Cerebellar nuclear complex (tissue), 1 donor: ENCODE measurements at places on chromosomes 7 and 10.

DNA sequence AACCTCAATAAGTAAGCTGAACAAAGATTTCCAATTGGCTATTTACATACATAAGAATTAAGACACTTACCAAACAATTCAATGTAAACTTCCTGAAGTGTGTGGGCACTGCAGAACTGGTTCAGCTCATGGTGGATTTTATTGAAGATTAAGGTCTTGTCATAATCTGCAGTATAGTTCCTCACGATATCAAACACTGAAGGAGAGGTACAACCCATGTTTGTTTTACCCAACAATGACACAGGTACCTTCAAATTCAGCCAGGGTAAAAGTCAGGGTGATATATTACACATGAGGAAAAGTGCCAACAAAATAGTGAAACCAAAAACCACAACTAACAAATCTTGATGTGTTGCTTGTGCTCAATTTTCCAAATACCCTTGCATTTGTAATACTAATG is 10.0 kb downstream of the ERLIN1 start:
- DNase-seq, result no peak

DNA sequence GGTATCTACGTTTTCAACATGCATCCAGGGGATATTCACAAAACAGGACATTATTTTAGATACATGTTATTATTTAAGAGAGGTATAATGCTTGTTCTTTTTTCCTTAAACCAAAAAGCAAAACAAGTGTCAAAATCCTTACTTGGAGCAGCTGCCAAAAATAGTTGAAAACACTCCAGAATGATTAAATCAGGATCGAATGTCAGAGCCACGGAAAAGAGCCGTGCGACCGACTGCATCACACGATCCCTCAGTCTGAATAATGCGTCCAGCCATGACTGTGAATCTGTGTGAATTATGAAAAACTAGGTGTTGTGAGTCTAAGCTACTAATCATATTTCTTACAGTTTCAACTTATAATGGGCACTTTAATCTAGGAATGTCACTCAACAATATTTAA is 126.0 kb downstream of the PARD3 start:
- no peak for DNase-seq

DNA sequence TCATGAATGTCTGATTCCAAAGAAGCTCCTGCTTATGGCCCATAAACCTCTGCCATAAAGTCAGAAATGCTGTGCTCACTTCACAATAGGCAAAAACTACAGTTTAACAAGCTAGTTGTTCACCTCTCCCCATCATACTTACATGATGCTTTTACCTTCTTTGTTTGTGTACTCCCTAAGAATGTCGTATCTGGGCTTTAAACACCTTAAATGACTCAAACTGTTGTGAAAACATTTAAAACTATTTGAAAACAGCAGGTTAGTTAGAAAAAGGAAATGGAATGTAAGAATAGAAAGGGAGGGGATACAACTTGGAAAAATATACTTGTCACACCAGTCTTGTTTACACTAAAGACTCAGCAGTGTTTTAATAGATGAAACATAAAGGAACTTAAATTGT is 128.2 kb upstream of the AGR3 start:
- DNase-seq, result no peak

DNA sequence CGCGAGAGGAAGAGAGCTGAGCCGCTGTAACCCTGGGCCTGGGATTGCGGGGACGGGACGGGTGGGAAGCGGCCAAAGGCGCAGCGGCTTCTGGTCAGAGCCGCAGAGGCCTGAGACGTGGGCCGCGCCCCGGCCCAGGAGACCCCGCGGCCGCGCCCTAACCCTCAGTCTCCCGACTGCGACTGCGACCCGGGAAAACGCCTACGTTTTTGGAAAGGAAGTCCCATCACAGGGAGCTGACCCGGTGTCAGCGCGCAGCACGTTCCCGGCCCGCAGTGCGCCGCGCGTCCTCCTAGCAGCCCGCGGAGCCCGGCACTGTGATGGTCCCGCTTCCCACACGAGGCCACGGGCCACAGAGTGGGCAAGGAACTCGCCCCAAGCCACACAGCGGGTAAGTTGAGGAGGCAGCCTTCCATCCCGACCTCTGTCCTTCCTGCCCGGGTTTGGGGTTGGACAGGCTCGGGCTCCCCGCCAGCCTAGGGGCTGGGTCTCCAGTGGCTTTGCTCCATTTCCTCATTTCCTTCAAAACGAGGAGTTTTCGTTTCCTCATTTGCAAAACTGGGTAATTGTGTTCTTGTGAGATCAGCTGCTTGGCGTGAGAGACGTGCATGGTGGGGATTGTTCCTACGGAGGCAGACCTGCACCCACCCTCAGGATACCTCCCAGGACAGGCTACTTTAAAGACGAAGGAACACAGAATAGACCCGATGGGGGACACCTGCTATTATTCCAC is 1.2 kb downstream of the GPNMB start:
- no peak for DNase-seq

- DNase-seq, result no peak
These were observed 568.8 kb upstream of the FOXK1 start for GRCh38 chr7:4113271-4113670.

DNA sequence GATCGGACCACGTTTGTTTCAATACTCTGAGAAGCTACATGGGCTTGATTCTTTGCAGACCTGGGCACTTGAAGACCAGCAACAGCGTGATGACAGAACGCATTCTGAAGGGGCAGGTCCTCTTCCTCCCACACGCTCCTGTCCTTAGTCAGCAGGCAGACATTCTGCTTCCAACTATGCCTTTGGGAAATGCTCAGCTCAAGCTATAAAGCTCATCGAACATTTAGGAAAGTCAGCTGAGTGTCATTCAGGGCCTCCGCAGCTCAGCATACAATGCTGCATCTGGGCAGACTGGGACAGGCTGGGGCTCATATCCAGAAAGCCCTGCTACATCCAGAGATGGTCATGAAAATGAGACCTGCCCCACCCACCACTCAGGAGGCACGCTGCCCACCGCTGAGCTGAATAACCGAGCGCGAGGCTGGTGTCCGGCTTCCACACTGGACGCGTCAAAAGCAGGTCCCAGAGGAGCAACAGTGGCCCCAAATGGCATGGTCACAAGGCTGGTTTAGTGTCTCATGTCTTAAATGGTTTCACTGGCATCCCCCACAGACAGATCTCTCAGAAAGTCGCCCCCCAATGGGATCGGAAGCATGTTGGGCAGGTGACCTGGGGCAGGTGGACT is 274.0 kb downstream of the DNAJB6 start:
- no peak for DNase-seq

- DNase-seq, result no peak
These were observed 15.0 kb downstream of the NOD1 start for GRCh38 chr7:30463405-30464145.

DNA sequence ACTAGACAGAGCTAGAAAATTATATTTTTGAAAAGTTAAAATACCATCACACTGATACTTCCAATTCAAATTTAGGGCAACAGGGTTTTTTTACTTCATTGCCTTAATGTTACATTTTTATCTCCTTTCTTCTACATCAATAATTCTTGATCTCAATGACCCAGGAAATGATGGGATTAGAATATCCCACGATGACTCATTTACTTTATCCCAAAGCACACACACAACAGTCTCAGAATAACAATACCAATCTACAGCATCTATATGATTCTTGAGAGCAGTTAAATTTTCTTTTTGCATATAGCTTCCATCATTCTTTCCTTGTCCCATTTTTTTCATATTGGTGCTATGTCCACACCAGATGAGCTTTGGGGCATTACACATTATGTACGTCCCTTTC is 98.4 kb upstream of the EEPD1 start:
- no peak for DNase-seq

DNA sequence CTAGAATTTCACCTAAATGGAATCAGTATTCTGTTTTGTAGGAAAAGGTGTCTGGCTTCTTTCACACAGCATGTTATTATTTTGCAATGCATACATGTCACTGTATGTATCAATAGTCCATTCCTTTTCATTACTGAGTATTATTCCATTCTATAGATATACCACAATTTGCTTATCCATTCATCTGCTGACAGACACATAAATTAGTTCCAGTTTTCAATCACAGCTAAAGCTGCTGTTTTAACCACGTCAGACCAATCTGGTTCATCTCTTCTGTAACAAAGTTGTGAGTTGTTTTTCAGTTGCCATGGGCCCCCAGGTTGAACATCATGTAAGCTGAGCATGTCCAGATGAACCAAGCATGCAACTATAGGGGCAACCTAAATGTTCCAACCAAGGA is 282.1 kb upstream of the MKLN1 start:
- no peak for DNase-seq

- DNase-seq, result no peak
These were observed 256.7 kb downstream of the DNAJB6 start for GRCh38 chr7:157593541-157593940.

DNA sequence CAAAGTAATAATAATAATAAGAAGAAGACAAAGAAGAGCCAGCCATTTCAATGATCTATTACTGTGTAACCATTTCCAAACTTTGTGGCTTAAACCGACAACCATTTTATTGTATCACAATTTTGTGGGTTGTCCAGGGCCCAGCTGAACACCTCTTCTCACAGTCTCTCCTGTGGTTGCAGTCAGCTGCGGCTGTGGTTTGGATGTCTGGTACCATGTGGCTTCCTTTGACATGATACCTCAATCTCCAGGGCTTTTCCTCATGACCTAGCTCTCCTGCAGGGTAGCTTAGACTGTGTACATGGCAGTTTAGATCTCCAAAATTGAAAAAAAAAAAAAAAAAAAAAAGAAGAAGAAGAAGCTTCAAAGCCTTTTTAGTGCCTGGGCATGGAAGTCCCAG is 72.6 kb upstream of the NFKB2 start:
- DNase-seq, result no peak

DNA sequence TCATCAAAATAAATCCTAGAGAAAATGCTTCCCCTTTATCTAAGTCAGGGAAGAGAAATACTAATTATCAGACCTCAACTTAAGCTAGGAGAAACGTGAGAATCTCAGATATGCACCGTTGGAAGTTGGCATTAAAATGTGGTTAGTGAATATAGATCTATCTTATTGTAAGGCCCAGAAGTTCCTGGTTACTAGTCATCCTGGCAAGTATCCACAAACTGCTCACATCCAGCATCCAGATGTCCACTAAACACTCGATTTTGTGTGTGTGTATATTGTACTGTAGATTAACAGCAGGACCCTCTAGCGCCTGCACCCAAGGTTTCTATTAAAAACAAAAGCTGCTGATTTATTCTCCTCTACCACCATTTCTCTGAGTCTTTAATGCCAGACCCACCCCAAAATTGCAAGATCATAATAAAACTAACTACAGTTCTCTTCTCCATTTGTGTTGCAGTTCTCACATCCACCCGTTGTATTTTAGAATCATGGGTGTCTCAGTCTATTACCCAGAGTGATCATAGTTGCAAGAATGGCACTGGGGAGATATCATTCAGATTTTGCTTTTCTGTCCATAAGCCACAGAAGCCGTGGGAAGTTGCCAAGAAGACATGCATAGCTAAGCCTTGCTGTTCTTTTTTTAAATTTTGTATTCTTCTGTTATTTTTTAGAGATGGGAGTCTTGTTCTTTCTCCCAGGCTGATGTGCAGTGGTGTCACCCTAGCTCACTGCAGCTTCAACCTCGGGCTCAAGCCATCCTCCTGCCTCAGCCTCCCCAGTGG is 165.4 kb downstream of the KIAA1217 start:
- no peak for DNase-seq

GRCh38 chr10:4804465-4804864 is 21.5 kb upstream of the AKR1E2 start:
- DNase-seq, result no peak

- no peak for DNase-seq
These were observed 18.0 kb downstream of the STARD3NL start for GRCh38 chr7:38195804-38196595.

- DNase-seq, result no peak
These were observed 11.6 kb upstream of the ATP6V0E2 start for GRCh38 chr7:149862156-149862555.

GRCh38 chr10:121772884-121773283 is 154.9 kb downstream of the ATE1 start:
- no peak for DNase-seq

DNA sequence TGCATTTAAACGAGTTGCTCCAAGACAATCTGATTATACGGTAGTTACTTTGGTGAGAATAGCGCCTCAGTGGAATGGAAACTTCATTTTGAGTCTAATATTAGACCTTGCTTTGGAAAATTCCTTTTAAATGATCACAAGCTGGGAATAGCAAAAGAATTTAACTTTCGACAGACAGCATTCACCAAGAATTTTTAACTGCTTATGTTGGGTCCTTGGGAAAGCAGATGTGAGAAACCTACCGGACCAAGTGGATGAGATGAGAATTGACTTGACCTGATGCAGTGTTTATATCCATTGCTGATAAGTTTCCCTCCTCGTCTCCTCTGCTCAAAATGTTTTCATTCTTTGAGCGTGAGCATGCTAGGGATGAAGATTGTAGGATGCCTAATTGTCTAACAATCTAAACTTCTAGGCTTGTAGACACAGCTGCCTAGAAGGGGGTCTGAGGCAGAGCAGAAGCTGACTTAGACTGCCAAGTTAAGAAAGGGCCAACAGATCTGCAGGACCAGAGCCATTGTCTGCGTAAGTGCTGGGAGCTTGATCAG is 126.9 kb downstream of the CNNM2 start:
- no peak for DNase-seq

DNA sequence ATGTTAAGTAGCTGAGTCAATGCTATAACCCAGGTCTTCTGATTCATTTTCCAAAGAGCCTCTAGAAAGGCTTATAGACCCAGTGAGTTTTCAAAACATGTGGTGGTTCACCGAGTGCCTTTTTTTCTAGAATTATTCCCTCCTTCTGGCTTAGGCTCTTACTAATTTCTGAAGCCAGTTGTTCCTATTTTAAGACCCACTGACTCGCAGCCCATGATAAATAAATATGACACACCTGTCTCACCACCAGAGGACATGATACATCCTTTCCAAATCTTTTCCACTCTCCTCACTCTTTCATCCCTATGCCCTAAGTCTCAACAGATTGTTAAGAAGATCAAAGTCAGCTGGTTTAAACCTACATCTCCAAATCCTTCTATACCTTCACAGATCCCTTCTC is 126.0 kb upstream of the WNT16 start:
- DNase-seq, result no peak

- DNase-seq, result no peak
These were observed 3.6 kb downstream of the SEMA3D start for GRCh38 chr7:85183296-85183695.

DNA sequence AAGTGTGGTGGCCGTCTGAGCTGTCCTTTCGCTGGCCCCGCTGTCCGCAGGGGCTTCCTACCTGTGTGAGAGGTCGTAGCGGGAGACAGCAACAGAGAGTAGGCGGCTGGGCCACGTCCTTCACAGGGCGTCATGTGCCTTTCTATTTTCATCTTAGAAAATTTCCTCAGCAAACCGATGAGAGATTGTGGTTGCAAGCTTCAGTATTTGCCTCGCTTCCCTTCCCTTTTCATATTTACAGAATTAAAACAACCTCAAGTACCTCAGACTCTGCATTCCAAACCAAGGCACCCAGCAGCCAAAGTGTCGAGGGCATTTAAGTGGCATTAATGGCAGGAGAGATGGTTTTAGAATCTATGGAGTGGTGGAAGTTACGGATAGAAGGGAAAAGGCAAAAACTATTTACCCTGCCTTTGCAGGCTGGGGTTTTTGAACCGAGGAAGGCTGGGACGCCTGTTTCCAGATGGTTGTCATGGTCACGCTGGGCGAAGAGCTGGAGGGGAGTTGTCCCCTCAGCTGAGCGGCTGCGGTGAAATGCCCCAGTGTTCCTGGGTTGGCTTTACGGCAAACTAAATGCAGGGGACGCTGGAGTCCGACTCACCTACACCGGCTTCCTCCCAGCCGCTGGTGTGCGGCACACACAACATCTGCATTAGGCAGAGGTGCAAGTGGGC is 41.9 kb downstream of the WIPI2 start:
- no peak for DNase-seq

GRCh38 chr7:54907981-54908380 is 110.8 kb upstream of the EGFR start:
- no peak for DNase-seq
